ENCODE measurements at places on chromosomes 1 and 21.

DNA sequence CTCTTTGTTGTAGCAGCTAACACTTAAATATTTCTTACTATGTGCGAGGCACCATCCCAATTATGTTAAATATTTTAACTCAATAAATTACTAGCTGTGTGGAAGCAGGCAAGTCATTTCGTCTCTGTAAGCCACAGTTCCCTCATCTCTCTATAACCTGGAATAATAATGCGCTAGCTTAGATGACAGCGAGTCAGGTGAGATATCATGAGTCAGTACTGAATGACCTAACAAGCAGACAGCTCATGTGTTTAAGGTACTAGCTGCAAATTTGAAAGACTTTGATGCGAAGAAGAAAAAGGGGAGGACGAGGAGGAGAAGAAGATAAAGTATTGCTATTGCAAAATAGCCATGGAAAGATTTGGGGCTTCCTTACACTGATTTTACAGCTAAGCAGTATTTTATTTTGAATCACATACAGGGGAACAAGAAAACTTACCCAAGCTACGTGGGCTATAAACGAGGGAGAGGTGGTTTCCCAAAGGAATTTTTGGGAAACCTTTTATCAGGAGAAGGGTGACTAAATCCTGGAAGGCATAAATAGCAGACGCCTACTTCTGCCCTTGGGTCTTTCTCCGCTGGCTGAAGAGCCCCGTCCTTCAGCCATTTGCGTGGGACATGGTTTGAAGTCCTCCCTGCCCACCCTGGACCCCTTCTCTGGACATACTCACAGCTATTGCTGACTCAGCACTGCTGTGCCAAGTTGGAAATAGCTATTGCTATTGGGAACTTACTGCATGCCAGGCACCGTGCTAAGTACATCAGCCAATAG is 8.9 kb downstream of the CITED4 start:
- DNase-seq: no peak

GRCh38 chr1:59477286-59477685 is 180.4 kb downstream of the FGGY start:
- DNase-seq: peak; percentile 71

GRCh38 chr1:211830055-211830327 is 572 bp downstream of the LPGAT1 start:
- peak; percentile 46 for DNase-seq

- DNase-seq: no peak
These were observed 42.6 kb downstream of the RSPH1 start for GRCh38 chr21:42453224-42453985.

DNA sequence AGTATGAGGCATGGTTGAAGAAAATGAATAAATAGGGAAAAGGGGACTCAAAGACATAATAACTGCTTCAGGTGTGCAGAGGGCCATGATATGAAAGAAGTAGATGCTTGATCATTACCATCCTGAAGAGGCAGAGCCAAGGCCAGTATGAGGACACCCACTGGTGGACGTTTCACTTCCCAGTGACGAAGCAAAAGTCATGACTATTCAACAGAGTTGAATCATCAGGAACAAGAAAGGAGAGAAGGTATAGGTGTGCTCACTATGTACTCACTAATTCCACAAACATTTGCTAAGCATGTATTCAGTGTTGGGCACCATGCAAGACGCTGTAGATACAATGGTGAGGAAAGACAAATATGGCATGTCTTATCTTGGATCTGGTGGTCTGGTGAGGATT is 319.2 kb upstream of the RUNX1 start:
- no peak for DNase-seq
